NCI-H1694 treated with DMSO at 0.1 percent for 48 hours (cell line): ENCODE measurements at places on chromosomes 16 and 17.

- no peak for DNase-seq
Observed at GRCh38 chr17:48151220-48151619, 43.7 kb downstream of the SNX11 start.

DNA sequence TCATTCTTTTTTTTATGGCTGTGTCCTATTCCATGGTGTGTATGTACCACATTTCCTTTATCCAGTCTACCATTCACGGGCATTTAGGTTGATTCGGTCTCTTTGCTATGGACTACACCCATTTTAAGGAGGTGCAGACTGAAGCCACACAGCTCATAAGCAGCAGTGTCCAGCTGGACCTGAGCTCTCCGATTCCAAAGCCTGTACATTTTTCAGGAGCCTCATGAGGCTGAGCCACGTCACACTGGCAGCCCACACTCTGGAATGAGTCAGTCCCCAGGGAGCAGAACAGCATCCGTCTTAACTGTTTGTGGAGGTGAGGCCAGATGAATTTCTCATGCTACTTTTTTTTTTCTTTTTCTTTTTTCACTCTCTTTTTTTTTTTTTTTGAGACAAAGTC lies 116.1 kb downstream of the C16orf95 start:
- DNase-seq = no peak

- DNase-seq = no peak
Observed at GRCh38 chr16:22926105-22926751, 112.3 kb downstream of the HS3ST2 start.

- no peak for DNase-seq
Observed at GRCh38 chr17:34178092-34178491, 77.0 kb upstream of the CCL2 start.

DNA sequence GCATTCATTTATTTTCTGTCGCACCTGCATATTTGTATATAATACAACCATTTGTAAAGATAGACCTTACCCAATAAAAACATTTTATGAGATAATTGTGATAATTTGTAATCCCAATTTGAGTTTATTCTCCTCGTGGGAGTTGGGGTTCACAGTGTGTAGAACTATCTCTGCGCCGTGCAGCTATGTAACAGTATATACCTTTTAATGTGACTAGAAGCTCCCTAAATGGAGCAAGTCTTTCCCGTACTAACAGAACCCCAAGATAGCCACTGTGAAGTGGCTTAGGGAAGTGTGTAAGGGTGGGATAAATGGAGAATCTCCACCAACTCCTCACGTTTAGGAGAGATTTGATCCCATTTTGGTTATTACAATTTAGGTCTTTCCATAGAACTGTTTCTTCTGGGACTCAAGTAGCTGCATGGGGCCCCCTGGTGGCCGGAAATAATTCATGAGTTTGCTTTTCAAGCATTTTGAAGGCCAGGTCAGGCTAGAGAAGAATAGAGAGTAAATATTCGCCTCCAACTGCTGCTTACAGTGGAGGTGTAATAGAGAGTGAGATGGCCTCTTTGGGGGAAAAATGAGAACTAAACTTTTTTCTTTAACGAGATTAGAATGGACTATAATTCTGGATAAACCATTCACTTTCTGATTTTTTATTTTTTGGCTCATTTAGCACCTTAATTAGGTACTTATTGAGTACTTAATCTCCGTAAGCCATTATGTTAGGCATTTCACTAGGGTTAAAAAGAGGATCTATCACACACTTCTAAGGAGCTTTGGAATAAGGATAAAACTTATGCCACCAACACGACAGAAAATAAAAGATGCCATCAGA lies 4.5 kb downstream of the TMEM100 start:
- peak; percentile 63 for DNase-seq

GRCh38 chr17:1159431-1160180 lies 20.2 kb downstream of the ABR start:
- no peak for DNase-seq

DNA sequence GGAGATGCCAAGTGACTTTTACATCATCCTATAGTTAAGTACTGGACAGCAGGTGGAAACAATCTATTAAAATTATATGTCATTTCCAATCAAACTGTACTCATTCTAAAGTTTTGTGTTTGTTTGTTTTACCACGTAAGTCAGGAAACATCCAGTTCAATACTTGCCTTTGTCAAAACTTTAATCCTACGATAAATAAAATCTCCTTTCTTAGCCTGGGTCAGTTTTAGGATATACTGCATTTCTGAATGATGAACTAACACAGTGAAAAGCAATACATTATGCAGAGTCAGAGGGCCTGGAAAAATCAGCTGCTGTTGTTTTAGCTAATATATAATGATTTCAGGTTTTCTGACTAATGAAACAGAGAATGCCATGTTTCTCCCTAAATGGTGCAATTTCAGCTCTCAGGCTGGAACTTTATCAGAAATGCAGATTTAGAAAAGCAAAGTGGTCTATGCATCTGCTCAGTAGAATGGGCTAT lies 756.4 kb downstream of the CDH11 start:
- no peak for DNase-seq
